ENCODE measurements at places on chromosomes 6 and 20.

GRCh38 chr6:56328728-56329090 is 81.3 kb upstream of the COL21A1 start:
- no peak for DNase-seq

DNA sequence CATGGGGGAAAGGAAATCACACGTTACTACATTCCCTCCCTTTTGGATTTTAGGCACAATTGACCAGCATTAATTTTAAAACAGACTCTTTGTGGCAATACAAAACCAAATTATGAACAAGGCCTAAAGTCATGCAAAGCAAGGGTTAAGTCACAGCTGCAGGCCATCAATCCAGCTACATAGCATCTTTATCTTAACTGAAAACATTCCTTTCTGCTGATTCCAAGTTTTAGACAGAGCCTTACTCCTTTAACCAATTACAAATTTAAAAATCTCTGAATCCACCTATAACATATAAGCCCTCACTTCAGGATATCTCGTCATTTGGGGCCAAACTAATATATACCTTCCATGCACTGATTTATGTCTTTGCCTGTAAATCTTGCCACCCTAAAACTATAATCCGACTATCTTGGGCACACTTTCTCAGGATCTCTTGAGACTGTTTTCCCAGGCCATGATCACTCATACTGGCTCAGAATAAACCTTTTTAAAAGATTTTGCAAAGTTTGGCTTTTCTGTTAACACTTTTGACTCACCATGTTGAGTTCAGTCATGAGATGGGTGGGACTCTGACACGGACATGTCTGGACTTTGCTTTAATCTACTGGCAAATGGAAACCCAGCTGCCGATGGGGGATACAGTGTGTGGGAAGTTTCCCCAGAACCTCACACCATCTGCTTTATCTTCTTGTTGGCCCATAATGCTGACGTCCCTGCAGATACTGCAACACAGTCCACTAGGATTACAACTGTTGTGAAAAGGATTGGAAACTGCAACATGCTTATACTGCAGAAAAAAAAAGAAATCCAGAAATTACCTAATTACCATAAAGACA is 757.0 kb downstream of the PTPRT start:
- no peak for DNase-seq

DNA sequence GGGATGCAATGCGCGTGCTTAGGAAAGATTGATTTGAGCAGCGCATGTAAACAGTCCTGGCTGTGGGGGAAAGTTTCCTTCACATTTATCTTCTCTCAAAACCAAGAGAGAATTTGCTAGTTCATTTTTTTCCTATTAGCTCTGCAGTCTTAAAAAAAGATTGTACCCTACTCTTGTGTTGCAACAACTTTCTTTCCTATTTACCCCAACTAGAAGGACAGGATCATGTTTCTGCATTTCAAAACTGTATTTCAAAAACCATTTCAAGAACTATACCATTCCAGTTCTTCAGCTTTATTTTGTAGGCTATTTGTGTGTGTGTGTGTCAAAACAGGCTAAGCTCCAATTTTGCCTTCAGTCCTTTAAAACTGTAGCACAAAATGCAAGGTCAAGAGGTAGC is 473.1 kb downstream of the KIF16B start:
- no peak for DNase-seq

DNA sequence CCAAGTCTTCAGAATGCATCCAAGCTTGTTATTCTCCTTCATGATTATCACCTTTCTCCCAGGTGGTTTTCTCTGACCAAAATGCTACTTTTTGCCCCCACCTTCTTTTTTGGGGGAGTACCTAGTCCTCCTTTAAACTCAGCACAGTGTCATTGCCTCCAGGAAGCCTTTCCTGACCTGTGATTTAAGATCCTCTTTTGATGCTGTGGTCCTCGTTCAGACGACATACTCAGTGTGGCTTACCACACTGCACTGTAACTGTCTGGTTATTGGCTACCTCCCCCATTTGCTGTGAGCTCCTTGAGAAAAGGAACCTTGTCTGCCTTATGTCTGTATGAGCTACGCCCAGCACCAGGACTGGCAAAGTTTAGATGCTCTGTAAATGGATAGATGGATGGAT is 14.6 kb downstream of the SAYSD1 start:
- no peak for DNase-seq

DNA sequence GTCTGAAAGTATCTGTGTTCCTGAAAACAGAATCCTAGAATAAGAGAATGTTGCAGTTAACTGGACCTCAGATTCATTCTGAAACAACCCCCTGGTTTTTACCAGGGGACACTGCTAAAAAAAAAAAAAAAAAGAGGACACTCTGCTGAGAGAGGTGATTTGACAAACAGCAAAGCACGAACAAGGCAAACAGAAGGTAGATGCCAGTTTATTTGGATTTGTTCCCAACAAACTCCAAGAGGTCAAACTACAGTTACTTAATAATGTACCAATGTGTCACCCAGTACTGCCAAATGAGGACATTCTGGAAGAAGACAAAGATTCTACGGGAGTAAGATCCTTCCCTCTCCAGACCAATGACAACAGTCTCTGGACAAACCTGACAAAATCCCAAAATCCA is 40.6 kb upstream of the SLC22A16 start:
- DNase-seq, result no peak

DNA sequence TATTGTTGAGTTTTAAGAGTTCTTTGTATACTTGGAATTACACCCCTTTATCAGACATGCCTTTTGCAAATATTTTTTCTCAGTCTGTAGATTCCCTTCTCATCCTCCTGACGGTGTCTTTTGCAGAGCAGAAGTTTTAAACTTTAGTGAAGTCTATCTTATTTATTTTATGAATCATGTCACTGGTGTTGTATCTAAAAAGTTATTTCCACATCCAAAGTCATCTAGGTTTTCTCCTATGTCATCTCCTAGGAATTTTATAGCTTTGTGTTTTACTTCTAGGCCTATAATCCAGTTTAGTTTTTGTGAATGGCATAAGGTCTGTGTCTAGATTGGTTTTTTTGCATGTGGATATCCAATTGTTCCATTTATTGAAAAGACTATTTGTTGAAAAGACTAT is 271.3 kb downstream of the KIF16B start:
- no peak for DNase-seq

- no peak for DNase-seq
Observed at GRCh38 chr6:16470502-16471221, 232.3 kb downstream of the GMPR start.

DNA sequence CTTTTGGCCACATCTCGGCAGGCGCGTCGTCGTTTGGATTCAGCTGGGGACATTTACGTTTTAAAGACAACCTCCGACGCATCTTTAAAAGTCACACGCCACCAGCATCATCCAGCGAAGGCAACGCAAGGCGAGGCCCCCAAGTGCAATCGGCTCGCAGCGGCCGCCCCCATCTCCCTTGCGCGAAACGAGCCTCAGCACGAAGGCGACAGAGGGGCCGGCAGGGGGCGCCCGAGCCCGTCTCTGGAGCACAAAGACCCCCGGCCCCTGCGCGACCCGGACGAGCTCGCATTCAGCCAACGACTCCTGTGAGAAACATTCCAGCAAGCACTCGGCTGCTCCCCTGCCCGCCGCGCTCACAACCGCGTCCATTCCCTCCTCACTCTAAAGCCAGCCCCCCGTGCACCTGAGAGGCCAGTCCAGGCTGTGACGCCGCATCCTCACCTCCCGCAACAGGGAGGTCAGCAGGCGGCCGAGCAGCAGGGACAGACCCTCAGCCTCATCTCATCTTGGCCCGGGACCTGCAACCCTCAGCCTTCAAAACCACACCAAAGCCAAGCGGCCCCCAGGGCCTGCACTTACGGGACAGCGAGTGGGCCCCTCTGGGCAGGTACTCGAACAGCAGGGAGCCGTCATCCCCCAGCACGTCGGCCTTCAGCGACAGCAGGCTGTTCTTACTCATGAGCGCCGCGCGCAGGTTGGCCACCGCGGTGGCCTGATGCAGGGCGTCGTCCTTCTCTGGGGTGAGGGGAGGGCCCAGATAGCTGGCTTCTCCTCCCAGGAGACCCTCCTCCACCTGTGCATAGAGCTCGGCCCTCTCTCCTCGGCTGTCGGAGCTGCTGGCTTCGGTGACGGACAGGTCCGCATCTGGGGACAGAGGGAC is 35.8 kb downstream of the SLC2A4RG start:
- no peak for DNase-seq

- no peak for DNase-seq
Observed at GRCh38 chr6:148771212-148771601, 24.4 kb downstream of the UST start.

DNA sequence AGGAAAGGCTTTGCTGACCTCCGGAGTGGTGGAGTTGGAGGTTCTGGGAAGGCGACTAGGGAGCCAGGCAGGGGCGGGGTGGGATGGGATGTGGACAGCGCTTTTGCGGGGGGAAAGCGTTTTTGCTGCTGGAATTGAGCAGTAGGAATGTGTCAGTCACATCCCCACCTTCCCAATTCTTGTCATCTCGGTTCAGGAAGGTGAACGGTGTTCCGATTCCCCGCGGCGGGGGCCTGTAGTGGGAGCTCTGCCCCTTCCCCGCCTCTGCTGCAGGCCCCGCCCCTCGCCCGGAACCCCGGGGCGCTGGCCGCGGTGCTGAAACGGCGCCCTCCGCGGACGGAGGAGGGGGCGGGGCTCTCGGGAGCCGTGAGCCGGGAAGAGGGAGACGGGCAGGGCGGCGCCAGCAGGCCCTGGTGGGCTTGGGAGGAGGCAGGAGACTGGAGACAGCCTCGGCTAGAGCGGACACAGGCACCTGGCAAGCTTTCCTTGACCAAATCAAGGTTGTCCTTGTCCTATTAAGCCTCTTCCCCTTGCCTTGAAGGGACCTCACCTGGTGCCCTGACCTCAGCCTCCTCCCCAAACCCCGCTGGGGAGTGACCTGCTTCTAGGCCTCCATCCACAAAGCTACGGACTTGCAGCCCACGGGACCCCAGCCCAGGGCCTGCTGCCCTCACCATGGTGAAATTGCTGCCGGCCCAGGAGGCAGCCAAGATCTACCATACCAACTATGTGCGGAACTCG is at the start of gene LHFPL5:
Gene LHFPL5, plus strand, starts transcription at position 357 of the 741 bp plus-strand sequence. Its CDS starts 319 bp downstream, at position 676.
- DNase-seq, result no peak

DNA sequence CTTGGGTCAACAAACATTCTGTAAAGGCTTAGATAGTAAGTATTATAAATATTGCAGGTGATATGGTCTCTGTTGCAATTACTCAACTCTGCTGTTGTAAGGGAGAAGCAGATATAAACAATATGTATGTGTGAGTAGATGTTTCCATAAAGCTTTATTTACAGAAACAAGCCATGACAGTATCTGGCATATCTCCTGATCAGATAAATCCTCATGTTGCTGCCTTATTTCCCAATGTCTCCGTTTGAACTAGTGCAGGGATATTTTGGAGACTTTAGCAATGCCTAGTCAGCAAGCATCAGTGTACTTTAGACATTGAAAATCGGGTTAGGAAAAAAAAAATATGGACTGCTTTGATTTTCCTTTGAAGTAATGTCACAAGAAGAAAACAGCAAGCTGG is 96.1 kb downstream of the LAMA2 start:
- no peak for DNase-seq

DNA sequence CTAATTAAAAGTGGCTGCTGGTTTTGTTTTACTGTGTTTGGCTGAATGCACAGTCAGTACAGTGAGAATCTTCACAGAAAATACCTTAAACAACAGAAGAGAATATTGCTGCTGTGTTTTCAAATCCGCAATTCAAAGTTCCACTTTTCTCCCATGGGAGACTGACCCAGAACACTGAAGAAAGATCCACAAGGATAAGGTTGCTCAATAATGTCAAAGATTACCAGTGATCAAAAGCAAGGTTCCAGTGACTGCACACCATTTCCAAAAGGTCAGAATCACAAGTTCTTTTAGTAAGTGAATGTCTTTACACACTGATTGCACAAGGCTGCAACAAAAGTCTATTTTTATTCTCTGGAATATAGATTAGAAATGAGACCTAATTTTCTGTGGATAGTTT is 82.3 kb downstream of the EPHA7 start:
- DNase-seq, result no peak

- DNase-seq, result no peak
Observed at GRCh38 chr20:47389867-47390347, 33.4 kb upstream of the ZMYND8 start.

DNA sequence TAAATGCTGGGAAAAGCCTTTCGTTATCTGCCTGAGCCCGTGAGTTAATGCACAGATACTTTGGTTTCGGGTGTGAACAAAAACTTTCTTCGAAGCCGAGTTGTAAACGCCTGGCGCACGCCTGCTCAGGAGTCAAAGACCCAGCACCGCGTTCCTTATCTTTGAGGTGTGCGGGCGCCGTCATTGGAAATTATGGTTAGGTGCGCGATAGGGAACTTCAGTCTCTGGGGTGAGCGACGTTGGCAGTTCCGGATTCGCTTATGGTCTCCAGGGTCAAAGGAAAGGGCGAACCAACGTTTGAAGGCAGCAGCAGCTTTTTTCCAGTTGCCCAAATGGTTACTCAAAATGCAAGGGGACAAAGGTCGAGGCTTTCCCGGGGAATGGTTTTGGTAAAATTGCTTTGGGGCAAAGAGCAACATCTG is 853 bp downstream of the SLC22A3 start:
- DNase-seq, result no peak

DNA sequence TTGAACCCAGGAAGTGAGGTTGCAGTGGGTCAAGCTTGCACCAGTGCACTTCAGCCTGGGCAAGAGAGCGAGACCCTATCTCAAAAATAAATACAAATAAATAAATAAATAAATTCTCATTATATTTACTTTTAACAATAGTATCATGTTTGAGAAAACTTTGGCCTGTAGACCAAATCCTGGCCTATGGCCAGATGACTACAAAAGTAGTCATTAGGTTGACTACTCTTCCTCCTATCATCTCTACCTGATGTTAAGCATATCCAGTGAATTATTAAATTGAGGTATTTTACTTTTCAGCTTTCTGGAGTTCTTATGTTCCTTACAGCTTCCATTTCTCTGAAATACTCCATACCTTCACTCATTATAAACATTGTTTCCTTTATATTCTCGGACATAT is 280.6 kb downstream of the LAMA2 start:
- DNase-seq, result no peak

- no peak for DNase-seq
Observed at GRCh38 chr6:29567991-29568390, 8.5 kb upstream of the UBD start.

- no peak for DNase-seq
Observed at GRCh38 chr6:13013681-13014503, 297.3 kb downstream of the PHACTR1 start.

DNA sequence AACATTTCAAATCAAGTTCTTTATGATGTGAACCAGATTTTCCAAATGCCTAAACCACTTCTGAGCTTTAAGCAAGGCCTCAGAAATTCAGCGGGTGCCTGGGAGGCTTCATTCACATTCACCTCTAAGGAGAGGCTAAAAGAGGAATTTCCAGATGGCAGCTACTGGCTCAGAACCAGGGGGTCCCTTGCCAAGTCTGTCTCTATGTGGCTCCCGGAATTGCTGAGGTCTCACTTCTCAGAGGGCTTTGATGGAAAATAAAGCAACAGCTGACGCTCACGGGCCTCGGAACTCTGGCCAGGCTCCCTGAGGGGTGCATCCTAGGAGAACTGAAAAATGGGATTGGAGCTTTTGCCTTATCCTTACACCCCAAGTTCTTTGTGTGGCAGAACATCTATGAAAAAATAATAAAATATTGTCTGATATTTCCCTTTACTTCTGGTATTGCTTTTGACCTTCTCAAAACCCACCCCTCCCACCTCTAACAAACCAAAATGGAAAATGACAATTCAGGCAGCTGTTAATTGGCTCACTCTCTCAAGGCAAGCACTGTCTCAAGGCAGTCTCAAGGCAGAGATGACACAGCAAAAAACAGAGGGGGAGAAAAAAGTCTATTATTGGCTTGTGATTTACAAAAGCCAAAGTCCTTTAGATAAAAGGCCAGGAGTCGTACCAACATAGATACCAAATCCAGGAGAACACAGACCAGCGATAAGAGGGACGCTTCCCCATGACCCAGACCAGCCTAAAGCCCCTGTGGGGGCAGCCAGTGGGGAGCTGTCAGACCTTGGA is 21.8 kb upstream of the LRRN4 start:
- no peak for DNase-seq

Measured in anterior cingulate cortex (tissue), 58 donors.